Neuronal stem cell (in vitro differentiated cells): ENCODE measurements at places on chromosomes 11 and 22.

- DNase-seq: no peak
Measured at GRCh38 chr11:11370255-11370961, 17.4 kb upstream of the CSNK2A3 start.

GRCh38 chr22:42645938-42646568, 3.1 kb downstream of the CYB5R3 start:
- no peak for DNase-seq

GRCh38 chr11:44190883-44191230, 95.4 kb downstream of the EXT2 start:
- DNase-seq: no peak

DNA sequence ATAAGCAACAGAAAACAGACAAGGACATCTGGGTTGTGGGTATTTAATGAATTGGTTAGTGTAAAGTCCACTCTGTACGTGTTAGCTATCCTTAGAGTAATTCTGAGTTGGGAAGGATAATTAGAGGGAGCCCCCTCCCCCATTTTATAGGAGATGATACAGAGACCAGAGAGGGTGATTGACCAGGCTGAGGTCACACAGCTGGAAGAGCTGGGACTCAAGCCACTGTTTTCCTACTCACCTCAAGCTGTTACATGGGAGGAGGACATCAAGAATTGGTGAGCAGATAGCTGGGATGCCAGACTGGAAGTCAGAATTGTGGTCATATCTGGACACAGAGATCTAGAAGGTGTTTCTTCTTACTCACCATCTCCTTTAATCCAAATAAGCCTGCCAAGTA, 8.7 kb upstream of the NPTXR start:
- DNase-seq: no peak

- DNase-seq: no peak
Measured at GRCh38 chr11:35145271-35145670, 6.3 kb downstream of the CD44 start.

DNA sequence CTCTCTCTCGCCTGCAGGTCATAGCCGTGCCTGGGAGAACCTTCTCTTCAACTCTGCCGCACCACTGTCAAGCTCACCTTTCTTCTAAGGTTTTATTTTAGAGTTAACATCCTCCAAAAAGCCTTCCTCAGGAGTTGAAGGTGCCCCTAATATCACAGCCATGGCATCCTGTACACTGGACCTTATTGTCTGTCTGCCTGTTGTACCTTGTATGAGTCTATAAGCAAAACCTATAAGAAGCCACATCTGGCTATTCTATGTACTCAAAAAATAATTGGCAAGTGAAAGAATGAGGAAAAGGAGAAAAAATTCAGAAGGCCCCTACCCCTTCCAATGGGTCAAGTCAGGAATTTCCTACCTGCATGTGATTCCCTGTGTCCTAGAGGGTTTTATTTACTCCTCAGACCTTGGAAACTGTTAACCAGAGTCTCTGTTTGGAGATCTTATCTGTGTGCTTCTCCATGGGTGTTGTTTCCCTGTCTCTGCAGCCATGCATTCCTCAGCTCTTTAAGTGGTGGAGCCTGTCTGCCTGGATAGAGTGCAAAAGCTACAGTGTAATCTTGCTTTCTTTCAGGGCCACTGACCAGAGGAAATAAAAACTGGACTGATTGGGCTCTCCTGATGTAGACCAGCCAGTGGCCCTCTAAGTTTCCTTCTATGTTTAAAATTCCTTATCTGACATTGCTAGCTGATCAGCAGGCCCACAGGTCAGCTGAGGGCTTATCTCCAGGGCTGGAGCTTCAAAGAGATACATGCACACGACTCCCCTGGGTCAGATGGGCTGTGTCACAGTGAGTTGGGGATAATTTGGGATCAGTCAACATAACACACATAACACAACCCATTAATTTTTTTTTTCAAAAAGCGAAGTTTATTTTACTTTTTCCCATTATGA, 37.6 kb upstream of the TMEM135 start:
- DNase-seq: no peak

- DNase-seq: no peak
Measured at GRCh38 chr11:121777056-121777455, 324.3 kb upstream of the SORL1-AS1 start.

GRCh38 chr11:93392867-93393266, 62.3 kb downstream of the DEUP1 start:
- no peak for DNase-seq

DNA sequence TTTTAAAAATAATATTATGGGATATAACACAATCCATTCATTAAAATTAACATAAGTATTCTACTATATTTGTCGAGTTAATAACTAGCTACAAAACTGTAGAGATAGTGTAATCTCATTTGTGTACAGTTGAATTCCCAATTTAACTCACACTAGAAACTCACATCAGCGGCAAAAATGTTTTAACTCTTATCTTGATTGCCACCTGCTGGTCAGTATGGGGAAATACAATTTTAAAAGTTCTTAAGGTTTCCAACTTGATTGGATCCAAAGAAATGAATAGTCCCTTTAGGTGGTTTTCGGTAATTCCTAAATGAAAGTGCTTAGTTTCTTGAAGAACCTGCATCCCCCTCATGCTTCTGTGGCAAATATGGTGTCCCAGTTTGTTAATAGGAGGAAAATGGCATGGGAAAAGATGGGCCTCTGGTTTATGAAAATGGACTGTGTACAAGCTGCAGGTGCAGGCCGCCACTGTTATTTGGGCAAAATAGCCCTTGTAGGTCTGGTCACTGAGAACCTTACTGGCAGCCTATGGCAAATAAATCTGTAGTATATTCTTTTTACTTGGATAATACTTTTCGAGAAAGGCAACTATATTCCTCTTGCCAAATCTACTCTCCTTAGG, 33.7 kb upstream of the SLC17A6 start:
- no peak for DNase-seq

DNA sequence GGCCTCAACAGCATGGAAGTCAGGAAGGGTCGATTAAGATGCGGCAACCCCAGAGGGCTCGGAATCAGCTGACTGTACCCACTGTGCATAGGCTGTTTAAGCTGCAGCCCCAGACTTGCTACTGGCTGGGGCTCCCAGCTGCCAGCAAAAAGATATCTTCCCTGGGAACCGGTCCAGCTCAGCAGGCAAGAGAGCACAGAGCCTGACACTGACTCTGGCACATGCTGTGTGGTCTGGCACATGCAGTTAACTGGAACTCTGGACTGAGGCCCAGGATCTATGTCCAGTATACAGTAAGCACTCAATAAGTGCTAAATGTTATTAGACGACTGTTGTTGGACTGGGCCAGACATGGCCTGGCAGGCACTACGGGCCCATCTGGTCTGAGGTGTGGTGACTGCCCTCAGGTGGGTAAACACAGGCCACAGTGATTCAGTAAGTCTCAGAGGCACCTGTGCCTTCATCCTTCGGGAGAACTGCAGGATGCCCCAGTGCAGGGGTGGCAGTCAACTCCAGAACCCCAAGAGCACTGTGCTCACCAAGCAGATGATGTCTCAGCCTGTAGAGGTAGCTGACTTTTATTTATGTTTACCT, 87.6 kb downstream of the LARGE1 start:
- DNase-seq: no peak

DNA sequence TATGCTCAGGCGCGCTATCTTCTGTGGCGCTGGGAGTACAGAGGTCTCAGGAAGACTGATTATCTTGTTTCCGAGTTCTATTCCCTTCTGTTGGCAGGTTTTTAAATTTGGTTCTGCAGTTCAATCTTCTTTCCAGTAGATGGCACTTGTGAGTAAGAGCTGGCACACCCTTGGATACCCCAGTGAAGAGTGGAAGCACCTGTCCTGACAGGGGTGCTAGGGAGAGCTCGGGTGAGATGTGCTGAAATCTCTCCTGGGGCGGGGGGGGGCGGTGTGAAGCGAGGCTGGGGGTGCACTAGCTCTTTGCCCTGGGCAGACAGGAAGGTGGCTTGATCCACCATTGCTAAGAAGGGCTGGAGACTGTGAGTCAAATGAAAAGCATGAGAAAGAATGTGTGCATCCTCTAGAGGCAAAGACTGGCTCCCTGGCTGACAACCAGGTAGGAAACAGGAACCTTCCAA, 679.9 kb upstream of the CCDC179 start:
- DNase-seq: peak; percentile 57

GRCh38 chr11:119223856-119224255, 17.7 kb downstream of the CBL start:
- DNase-seq: no peak

- no peak for DNase-seq
Measured at GRCh38 chr11:69339041-69339733, 45.2 kb downstream of the MYEOV start.

- peak; percentile 89 for DNase-seq
Measured at GRCh38 chr11:128522055-128522942, 65.1 kb downstream of the ETS1 start.

DNA sequence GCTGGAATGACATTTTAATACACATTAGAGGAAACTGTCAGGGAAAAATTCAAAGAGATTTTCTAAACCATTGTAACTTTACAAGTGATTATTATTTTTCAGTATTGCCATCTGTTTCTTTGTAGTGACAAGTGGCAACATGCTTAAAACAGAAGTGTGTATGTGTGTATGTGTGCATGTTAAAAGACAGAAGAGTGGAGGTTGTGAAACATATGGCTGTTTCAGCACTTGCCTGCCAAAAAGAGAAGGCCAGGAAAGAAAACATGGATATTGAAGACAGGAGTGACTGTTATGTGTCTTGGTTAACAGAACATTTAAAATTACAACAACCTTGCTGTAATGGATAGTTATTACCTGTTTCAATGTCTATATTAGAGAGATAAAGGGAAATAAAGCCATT, 24.3 kb upstream of the VWA5A start:
- no peak for DNase-seq

DNA sequence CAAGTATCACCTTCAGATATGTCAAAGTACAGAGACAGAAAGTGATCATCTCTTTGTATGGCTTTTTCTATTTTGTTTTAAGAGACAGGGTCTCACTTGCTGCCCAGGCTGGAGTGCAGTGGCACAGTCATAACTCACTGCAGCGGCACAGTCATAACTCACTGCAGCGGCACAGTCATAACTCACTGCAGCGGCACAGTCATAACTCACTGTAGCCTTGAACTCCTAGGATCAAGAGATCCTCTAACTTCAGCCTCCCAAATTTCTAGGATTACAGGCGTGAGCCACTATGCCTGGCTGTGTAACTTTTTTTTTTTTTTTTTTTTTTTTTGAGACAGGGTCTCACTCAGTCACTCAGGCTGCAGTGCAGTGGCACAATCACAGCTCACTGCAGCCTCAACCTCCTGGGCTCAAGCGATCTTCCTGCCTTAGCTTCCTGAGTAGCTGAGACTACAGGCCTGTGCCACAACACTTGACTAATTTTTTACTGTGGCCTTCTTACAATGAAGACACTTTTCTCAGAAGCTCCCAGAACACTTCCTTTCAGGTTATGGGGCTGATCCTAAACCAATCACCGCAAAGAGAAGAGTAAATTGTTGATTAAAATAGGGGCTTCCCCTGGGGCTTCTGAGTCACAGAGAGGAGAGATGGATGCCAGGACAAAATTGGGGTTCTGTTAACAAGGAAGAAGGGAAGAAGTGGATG, 9.0 kb upstream of the HIKESHI start:
- no peak for DNase-seq

- DNase-seq: no peak
Measured at GRCh38 chr11:20194470-20194869, 34.2 kb upstream of the DBX1 start.

- DNase-seq: no peak
Measured at GRCh38 chr11:132540581-132540980, 991.7 kb downstream of the OPCML start.

DNA sequence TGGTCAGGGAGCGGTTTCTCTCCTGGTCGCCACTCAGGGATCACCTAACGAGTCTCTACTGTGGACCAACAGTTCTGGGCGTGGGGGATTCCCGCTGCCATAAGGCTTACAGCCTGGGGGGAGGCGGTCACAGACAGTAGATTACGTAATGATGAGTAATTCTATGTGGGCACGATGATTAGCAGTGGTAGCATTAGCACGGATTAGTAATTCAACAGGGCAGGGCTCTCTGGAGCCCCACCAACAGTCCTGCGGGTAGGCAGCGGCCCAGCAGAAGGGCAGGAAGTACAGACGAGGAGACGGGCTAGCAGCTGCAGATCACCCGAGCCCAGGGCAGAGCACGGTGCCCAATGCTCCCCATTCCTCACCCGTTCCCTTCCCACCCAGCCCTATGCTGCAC, 3.6 kb downstream of the SHISAL1 start:
- DNase-seq: no peak

DNA sequence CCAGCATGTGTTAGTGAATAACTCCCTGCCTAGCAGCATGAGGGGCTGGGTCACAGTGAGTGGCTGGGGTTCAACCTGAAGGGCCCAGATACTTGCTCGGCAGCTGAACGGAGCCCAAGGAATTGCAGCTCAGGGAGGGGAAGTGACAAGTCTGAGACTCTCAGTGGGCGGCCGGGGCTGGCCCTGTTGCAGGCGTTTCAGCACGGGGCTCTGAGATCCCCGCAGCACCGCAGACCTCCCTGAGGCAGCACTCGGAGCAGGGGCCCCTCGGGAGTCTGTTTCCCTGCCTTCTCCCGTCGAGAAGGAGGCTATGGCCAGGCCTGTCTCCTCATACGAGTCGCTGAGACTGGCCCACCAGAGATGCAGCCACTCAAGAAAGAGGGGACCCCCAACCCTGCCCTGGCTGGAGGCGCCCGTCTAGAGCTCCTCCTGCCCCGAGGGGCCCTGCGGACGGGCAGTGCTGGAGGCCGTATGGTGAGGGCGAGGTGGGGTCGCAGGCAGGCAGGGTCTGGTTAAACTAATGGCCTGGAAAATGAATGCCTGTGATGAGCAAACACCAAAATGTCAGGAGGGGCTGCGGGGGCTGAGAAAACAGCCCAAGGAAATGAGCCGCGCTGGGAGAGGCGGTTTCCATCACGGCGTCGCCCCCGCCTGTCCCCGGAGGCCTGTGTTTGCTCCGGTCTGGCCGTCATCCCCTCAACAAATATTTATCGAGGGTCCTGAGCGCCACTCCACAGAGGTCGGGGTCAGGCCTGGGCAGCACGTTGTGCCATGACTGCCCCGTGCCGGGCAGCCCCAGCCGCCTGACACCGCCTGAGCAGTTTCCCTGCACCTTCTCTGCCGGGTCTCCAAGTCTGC, 9.3 kb downstream of the TSSC4 start:
- DNase-seq: no peak

- no peak for DNase-seq
Measured at GRCh38 chr11:62565100-62565802, 8.4 kb downstream of the EEF1G start.

- DNase-seq: no peak
Measured at GRCh38 chr11:18365741-18366140, 28.6 kb upstream of the LDHA start.

DNA sequence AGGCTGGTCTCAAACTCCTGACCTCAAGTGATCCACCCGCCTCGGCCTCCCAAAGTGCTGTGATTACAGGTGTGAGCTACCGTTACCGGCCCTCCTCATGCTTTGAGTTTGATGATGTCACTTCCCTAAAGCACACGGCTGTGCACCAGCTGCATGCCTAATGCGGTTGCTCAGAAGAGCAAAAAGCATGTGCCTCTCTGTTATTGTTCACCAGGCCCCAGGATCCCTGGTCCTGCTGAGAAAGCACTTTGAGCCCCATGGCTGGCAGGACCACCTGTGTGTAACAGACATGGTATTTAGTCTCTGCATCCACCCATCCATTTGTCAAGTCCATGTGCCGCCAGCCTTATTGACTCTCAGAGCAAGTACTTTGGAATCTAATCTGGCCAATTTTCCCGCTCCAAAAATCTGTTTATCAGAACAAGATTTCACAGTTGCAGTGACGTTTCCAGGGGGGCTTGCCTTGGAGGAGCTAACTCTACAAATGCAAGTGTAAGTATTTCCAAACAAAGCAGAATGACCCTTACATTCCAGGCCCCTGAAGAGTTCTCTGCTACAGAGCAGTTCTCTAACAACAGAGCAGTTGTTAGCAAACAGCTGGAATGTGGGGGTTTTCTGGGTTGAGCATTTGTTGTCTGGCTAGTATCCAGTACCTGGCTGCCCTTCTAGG, 89.4 kb downstream of the LDLRAD3 start:
- DNase-seq: no peak
